Stimulated activated memory B cell treated with anti-CD40 and anti-IgM and Interleukin-4, amounts not matched to agents 10 μg/mL and 1 μg/mL and 100 μg/mL, for 72 hours (primary cell): ENCODE measurements at places on chromosomes 4 and X.

GRCh38 chr4:88675543-88675942 lies 22.1 kb downstream of the NAP1L5 start:
- no peaks in the 10 kb centered on the region for H3K4me1 ChIP-seq
- peaks cover 45% of the 10 kb centered on the region for H3K36me3 ChIP-seq
- ATAC-seq, result no peak
- no peak overlapping the region for H3K4me3 ChIP-seq
- no peak overlapping the region for H3K27ac ChIP-seq
- H3K27me3 ChIP-seq, result no peaks in the 10 kb centered on the region

DNA sequence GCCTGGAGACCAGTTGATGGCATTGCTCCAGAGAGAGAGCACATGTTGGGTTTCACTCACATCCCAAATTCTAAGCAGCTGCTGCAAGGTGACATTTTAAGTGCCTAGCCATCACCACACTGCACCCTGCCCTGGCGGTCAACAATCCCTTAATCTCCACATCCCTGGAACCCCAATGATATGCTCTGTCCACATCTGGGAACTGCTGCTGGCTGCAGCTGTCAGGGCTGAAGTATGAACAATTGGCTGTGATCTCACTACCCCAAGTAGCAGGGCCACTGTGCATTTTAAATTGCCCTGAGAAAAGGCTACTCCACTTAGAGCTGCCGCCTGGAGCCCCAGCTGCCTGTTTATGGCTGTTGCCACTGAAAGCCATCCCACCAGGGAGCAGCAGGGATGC lies 190.6 kb downstream of the ACTRT1 start:
- H3K27ac ChIP-seq, result no peak overlapping the region
- no peaks in the 10 kb centered on the region for H3K27me3 ChIP-seq

DNA sequence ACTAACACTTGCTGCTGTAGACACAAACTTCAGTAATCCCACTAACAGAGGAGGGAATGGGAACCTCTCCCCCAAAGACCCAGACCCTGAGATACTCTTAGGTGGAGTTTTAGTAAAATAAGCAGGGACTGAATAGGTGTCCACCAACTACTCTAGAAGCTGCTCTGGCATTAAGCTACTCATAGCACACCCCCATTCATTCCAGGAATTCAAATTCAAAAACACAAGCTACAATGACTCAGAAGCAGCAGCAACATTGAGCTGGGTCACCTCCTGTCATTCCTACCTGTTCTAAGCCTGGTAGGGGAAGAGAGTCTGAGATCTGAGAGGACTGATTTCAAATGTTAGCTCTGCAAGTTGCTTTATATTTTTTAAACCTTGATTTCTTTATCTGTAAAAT lies 135.4 kb upstream of the FRMPD4 start:
- H3K4me3 ChIP-seq, result no peak overlapping the region
- H3K4me1 ChIP-seq, result no peaks in the 10 kb centered on the region
- no peak for ATAC-seq
- H3K27me3 ChIP-seq, result no peaks in the 10 kb centered on the region

- H3K27ac ChIP-seq, result no peak overlapping the region
- H3K36me3 ChIP-seq, result no peaks in the 10 kb centered on the region
- no peaks in the 10 kb centered on the region for H3K27me3 ChIP-seq
- H3K4me1 ChIP-seq, result no peaks in the 10 kb centered on the region
- H3K4me3 ChIP-seq, result no peak overlapping the region
- no peak for ATAC-seq
These were observed 331.6 kb upstream of the FAM241A start for GRCh38 chr4:111813555-111814140.

- no peak for ATAC-seq
- H3K4me3 ChIP-seq, result no peak overlapping the region
- H3K27me3 ChIP-seq, result peaks cover 9% of the 10 kb centered on the region
- H3K27ac ChIP-seq, result no peak overlapping the region
- H3K4me1 ChIP-seq, result peaks cover 21% of the 10 kb centered on the region
These were observed 3.6 kb upstream of the PDE5A start for GRCh38 chr4:119632216-119632615.

- H3K27ac ChIP-seq, result no peak overlapping the region
- no peak overlapping the region for H3K4me3 ChIP-seq
- H3K36me3 ChIP-seq, result no peaks in the 10 kb centered on the region
These were observed 212.9 kb downstream of the PDHA2 start for GRCh38 chr4:96052827-96053226.

- H3K27ac ChIP-seq, result no peak overlapping the region
- no peak for ATAC-seq
- peaks cover 47% of the 10 kb centered on the region for H3K36me3 ChIP-seq
- H3K4me3 ChIP-seq, result no peak overlapping the region
- H3K4me1 ChIP-seq, result peaks cover 4% of the 10 kb centered on the region
- H3K27me3 ChIP-seq, result no peaks in the 10 kb centered on the region
These were observed 30.7 kb downstream of the CBR4 start for GRCh38 chr4:168979338-168979737.

DNA sequence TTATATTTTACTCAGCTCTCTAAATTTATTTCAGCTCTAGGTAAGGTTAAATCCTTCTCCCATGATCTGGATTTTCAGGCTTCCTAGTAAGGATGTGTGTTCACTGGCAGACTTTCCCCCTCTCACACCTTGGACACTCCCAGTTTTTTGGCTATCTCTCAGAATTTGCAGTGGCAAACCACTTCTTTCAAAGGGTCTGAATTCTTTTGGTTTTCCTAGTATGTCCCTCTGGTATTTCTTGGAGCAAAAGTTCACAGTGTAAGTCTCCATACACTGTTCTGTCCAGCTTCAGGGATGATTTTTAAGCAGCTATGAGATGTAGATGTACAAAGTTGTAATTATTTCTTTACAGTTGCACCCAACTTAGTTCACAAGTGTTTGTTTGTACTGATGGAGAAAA lies 653.8 kb upstream of the GALNT7 start:
- H3K4me3 ChIP-seq, result no peak overlapping the region
- H3K4me1 ChIP-seq, result no peaks in the 10 kb centered on the region
- no peak for ATAC-seq
- no peak overlapping the region for H3K27ac ChIP-seq

- no peak overlapping the region for H3K27ac ChIP-seq
- no peak for ATAC-seq
- no peaks in the 10 kb centered on the region for H3K27me3 ChIP-seq
- H3K4me1 ChIP-seq, result no peaks in the 10 kb centered on the region
- no peak overlapping the region for H3K4me3 ChIP-seq
These were observed 172.8 kb upstream of the EDNRA start for GRCh38 chr4:147307896-147308674.

- H3K27me3 ChIP-seq, result no peaks in the 10 kb centered on the region
- no peaks in the 10 kb centered on the region for H3K36me3 ChIP-seq
- no peak overlapping the region for H3K27ac ChIP-seq
- no peak overlapping the region for H3K4me3 ChIP-seq
These were observed 221.2 kb downstream of the SLC4A4 start for GRCh38 chr4:71559957-71560571.
